GM18507 (cell line): ENCODE measurements at places on chromosomes 12 and 14.

GRCh38 chr12:4734625-4735340 is 14.6 kb downstream of the GALNT8 start:
- DNase-seq = no peak

DNA sequence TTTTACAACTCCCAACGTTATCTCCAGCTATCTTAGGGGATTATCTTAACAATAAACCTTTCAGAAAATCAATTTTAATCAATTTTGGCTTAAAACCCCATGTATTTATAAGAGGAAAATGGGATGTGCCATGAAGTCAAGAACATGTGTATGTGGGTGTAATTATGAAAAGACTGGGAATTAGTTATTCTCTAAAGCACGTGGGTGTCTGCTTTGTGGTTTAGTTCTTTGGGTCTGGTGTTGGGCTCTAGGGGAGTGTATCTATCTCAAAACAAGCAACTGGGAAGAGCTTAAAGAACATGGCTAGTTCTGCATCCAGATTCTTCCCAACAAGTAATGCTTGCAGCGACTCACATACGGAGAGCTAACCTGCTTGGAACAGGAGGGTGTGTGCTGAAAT is 40.1 kb upstream of the MAX start:
- DNase-seq = no peak

DNA sequence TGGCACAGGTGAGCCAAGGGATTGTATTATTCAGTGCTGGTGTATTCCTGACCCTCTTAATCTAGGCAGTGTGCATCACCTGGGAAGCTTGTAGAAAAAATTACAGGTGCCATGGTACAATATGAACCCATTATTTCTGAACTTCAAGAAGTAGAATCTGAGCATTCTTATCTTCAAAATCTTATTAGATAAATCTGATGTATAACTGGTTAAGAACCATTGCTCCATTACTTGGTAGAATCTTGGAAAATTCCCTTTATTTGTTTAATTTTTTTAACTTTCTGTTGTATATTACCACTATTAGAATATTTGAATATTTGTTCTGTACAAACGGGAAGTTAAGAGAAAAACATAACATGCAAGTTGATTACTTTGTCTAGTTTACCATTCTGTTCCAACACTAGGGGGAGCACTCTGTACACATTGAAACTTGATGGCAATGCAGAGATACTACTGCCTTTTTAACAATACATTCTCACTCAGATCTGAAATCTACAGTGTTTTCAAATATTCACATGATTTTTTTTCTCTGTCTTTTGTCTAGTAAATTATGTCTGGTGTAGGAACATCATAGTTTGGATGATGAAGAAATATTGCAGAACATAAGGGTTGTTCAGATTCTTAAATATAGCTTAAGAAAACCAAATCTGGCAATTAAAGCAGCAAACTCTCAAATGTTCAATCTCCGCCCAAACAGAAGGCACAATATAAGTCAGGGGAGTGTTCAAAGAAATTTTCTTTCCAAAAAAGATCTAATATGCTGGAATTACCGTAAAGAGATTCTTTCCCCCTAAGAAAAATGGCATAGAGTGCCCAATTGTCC is 196.6 kb downstream of the PCNX1 start:
- DNase-seq = peak; percentile 14

GRCh38 chr12:116674643-116675183 is 63.2 kb downstream of the SPRING1 start:
- DNase-seq = no peak

DNA sequence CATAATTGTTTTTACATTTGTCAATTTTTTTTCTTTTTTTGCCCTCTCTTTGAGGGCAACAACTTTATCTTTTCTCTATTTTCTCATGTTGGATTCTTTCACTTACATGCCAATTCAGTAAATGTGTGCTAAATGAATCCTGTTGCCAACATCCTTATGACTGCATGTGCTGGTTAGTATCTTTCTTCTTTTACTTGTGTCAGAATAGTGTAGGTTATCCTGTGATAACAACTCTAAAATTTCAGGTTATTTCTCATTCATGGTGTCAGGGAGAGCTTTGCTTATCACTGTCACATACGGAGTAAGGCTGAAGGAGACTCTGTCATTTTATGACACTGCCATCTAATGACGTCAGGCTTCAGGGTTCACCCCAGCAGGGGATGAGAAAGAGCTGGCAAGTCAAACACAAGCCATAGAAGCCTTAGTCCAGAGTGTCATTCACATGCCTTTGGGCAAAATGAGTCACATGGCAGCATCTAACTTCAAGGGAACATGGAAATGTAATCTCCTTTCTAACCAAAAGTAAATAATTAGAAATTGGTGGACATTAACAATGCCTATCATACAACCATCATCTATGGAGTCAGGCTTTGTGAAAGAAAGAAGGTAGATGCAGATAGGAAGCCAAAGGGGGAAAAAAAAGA is 242.5 kb upstream of the ATP2B1 start:
- no peak for DNase-seq

GRCh38 chr14:50113381-50114035 is 2.9 kb downstream of the VCPKMT start:
- DNase-seq = no peak

- no peak for DNase-seq
Observed at GRCh38 chr14:87306409-87307168, 686.4 kb downstream of the GALC start.

DNA sequence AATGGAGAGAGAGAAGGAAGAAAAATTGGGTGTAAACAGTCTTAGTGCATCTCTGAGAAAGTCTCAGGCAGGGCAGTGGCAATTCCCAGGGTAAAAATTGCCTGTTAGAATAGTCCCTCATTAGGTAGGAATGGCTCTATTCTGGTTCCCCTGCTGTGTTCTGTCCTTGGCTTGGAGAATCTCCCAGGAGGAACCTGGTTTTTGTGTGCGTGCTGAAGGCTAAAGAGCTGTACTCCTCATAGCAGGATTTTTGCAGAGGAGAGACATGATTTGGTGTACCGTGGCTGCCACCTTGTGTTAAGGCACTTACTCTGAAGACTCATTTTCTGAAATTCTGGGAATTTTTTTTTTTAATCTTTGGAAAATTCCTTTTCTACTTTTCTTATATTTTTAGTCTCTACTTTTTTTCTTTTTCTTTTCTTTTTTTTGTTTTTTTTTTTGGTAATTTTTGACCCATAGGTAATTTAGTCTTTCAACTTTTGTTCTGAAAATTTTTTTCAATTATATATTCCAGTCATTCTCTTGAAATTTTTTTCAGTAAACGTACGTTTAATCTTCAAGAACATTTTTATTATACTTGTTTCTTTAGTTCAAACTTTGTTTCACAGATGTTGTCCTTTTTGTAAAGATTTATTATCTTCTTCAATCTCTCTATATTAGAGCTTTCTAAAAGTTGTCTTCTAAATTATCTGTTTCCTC is 63.8 kb downstream of the FBXO33 start:
- DNase-seq = no peak

DNA sequence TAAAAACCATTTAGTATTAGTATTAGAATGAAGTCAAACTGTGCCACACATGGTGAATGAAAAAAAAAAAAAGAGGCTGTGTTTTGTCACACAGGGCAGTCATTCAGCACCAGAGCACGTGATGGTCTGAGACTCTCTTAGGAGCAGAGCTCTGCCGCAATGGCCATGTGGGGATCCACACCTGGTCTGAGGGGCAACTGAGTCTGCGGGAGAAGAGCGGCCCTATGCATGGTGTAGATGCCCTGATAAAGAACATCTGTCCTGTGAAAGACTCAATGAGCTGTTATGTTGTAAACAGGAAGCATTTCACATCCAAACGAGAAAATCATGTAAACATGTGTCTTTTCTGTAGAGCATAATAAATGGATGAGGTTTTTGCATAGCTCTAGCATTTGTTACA is 12.2 kb upstream of the BDKRB1 start:
- no peak for DNase-seq

DNA sequence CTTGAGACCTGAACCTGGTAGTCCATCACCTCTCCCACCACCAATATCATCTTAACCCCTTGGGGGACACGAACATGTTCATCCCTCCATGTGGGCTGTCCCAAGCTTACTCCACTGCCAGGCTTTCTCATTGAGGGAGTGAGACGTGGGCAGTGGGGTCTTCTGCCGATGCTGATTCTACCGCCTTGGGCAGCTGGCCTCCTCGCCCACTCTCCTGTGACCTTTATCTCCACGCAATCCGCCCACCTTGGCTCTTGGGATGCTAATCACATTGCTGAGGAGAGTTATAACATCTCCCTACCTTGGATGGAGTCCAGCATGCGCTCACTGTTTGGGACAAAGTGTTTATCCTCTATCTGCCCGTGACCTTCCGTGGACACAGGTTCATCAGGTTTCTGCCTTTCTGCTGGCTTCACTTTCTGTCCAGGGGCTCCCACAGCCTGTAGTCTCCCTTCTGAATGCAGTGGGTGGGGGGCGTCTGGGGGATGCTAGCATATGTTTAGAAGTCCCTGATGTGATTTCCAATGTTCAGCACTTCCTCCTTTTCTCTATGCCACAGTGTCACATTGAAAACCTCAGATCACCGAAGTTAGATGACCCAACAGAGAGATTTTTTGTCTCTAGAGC is 53.2 kb upstream of the ESRRB start:
- DNase-seq = no peak

- DNase-seq = no peak
Observed at GRCh38 chr12:54225666-54226065, 36.9 kb upstream of the SMUG1 start.
